ENCODE measurements at places on chromosomes 16 and 17.

DNA sequence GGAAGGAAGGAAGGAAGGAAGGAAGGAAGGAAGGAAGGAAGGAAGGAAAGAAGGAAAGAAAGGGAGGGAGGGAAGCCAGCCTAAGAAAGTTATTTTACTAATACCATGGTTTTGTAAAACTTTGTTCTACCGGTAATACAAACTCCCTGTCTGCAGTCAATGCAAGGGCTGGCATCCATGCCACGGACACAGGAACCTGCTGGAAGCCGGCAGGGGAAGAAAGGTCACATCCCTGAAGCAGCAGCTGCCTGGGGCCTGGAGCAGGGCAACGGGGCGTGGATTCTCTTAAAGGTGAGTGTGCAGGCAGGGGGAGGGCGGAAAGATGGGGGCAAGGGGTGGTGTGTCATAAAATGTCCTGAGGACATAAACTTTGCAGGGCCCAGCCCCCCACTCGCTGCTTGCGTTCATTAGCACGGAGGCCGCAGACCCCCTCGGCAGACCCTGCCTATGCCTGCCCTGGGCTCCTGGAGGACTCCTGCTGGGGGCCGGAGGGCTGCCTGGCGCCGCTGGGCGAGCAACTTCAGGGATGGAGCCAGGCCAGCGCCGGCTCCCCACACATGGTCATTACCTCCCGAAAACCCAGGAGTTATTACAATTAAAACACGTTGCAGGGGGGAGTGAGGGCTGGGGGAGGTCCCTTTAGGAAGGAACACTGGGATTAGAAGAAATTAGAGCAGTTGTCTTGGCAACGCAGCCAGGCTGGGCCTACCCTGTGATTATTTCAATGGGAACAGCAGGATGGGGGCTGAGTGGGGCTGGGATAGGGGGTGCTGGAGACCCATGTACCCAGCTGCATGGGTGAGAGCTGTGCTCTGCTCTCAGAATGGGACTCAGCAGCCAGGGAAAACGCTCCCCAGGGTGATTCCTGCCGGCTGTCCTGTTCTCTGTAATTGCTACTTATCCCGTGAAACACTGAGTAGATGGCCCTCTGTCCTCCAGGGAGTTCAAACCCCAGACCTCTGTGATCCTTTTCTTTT is 257.9 kb downstream of the SOX9 start:
- DNase-seq = no peak

- DNase-seq = no peak
Observed at GRCh38 chr17:53319947-53320346, 502.8 kb upstream of the KIF2B start.

DNA sequence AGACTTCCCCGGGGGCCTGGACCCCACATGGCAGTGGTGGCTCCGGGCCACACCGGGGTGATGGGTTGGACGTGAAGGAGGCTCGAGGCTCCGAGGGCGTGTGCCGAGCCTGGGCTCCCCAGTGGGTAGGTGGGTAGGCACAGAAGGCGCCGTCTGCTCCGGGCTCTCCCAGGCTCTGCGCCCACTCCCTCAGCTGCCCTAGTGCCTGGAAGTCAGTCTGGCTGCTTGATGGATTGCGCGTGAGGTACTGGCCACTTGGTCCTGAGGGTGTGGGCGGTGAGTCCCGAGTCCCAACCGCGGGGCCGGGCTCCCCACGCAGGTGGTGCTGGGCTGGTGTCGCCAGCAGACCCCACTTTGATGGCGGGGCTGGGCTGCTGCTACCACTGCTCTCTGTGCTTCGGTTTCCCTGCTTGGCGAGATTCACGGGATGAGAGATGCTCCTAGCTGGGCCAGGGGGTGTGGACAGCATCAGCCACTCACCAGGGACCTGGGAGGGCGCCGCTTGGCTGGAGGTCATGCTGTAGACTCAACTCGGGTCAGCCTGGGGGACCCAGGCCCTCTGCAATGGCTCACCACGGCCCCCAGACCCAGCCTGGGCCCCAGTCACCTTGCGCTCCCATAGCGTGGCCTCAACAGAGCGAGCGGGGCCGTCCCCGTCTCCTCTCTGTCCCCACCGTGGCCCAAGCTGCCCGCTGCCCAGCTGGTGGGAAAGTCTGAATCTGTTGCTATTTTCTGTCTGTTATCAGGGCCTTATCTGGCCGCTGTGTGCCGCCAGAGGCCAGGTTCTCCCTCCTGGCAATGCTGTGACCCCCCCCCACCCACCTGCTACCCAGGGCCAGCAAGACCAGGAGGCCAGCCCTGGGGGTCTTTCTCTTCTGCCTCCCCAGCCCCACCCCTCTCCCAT is 26.1 kb downstream of the ZFPM1 start:
- no peak for DNase-seq

DNA sequence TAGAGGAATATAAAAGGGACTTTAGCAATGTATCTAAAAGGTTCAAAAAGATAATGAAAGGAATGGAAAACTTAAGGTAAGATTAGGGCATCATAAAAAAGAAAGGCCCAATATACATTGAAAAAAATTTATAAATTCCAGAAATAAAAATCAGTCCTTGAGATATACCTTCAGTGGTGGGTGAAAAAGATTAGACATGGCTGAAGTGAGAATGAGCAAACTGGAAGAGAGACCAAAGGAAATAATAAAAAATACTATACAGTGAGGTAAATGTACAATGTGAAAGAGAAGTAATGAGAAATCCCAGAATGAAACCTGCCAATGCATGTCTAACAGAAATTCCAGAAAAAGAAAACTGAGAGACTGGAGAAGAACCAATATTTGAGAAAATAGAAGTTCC is 42.9 kb upstream of the PMFBP1 start:
- no peak for DNase-seq

DNA sequence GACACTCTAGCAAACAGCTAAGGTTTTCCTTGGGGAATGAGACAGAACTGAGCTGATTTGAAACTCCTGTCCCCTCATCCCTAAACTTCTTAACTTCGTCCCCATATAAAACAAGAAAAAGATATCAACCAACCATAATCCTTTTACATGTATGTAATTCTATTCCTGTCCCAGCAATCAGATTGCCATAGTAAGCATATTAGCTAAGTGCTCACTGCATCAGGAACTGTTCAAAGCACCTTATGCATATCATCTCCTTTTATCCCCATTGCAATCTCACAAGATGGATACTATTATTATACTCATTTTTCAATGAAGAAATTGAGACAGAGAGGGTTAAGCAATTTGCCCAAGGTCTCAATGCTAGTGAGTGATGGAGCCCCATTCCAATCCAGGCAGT is 6.8 kb downstream of the KIF18B start:
- DNase-seq = no peak

DNA sequence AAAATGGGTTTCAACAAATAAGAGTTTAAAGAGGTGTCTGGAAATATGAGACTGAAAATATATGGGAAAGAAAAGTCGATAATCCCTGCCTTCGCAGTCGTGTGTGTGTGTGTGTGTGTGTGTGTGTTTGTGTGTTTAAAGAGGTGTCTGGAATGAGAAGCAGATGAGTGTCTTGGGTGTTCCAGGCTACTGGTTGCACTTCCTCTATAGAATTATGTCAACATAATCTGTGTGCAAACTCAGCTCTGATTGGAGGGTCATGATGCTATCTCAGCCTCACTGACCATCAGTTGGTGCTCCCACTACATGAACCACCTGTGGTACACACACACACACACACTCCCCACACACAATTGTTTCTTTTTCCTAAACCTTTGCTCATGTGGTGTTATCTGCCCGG is 347.3 kb downstream of the NPIPA8 start:
- DNase-seq = no peak

- DNase-seq = no peak
Observed at GRCh38 chr17:68807998-68808772, 147.0 kb downstream of the ABCA8 start.

- no peak for DNase-seq
Observed at GRCh38 chr16:82135844-82136243, 34.2 kb downstream of the MPHOSPH6 start.

GRCh38 chr16:6884002-6884401 is 448.6 kb upstream of the RBFOX1 start:
- no peak for DNase-seq

- DNase-seq = no peak
Observed at GRCh38 chr16:31215287-31216162, 1.4 kb downstream of the PYDC1 start.

- DNase-seq = no peak
Observed at GRCh38 chr17:4514206-4514605, 15.5 kb downstream of the SPNS2 start.

DNA sequence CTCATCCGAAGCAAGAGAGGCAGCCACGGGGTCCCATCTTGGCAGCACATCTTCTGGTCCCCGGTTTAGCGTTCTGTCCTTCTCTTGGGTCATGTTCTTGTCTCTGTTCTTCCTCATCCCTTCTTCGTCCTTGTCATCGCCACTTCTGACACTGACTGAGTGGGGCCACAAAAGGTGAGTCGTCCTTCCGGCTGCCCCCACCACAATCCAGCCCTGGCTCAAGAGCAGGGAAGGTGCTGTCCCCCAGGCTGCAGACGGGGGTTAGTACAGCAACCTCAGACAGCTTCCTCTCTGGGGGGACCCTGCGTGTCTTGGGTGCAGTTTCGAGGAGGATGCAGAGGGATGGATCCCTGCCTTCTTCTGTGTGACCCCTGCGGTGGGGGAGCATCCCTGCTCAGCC is 21.8 kb downstream of the NAA60 start:
- DNase-seq = no peak

DNA sequence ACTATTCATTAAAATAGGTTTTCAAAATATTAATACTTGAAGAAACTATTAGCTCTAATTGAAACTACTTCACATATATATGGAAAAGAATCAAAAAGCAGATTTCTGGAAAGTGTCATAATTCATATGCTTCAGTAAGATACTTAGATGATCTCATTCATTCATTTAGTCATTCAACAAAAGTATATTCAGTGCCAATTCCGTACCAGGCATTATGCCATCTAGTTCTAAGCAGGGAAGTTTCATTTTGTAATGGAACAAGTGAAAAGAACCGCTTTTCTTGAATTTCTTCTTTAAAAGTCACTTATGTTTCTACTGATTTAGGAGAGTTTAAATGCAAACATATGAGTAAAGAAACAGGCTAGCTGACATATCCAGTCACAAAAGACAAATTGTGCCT is 118.3 kb upstream of the FAM20A start:
- DNase-seq = no peak

- no peak for DNase-seq
Observed at GRCh38 chr16:88035292-88035691, 84.1 kb downstream of the BANP start.

DNA sequence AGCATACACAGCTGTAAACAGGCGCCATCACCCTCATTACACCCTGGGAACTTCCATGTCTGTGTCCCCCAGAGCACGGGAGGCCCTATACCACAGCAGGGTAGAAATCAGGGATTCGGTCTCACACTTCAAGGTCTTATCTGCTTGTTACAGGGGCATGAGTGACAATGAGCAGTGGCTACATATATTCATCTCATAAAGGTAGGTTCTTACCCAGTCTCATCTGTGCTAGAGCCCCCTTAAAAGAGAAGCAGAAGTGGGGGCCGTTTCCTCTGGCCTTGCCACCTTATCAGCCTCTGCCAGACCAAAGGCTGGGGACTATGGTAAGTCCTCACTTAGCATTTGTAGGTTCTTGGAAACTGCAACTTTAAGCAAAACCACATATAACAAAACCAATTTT is 46.5 kb downstream of the IRX5 start:
- DNase-seq = no peak

- DNase-seq = no peak
Observed at GRCh38 chr17:5500589-5501391, 14.4 kb downstream of the MIS12 start.

GRCh38 chr17:59047616-59048015 is 59.1 kb downstream of the TRIM37 start:
- DNase-seq = no peak

DNA sequence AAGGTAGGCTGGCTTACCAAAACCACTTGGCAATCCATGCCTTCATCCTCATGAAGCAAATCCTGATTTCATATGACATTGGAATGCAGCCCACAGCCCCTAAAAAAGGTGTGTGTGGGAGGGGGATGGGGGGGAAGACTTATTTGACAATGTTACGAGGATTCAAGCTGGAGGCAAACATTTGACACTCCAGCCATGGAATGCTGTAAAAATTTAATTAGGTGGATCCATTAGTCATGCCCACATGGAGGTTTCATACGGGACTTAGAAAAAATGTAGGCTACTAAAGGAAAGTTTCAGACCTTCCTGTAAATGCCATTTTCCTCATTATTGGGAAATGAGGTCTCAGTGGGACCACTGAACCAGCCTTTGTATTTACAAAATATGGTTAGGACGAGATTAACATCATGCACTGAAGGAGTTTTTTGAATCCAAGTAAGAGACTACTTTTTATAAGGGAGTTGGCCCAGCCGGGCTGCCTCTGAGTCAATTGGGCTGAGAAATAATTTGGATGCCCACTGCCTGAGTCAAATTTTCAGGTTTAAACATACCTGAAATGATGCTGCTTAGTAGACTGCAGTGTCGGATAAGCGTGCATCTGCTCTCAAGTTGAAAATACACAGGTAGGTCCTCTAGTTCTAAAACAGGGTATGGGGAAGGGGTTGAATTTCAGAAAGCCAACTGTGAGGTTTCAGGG is 44.6 kb upstream of the MAF start:
- DNase-seq = no peak

DNA sequence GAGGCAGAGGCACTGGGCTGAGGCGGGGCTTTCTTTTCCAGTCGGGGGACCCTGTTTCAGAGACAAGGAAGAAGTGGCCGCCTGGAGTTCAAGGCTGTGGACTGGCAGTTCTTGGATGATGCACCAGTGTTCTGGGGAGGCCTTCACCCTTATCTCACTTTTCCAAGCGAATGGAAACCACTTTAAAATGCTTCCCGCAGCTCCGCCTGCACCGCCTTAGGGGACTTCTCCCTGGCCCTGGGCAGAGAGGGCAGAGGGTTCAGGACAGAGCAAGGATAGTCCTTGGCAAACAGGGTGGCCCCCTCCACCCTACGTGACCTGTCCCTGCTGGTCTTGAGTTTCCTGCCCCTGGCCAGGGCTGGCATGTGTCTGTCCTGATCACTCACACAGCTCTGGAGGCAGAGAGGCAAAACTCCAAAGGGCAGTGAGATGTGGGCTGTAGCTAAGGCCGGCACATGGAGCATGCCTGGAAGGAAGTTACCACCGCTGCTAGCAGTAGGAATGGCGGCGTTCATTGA is 20.6 kb downstream of the RTN4RL1 start:
- no peak for DNase-seq

DNA sequence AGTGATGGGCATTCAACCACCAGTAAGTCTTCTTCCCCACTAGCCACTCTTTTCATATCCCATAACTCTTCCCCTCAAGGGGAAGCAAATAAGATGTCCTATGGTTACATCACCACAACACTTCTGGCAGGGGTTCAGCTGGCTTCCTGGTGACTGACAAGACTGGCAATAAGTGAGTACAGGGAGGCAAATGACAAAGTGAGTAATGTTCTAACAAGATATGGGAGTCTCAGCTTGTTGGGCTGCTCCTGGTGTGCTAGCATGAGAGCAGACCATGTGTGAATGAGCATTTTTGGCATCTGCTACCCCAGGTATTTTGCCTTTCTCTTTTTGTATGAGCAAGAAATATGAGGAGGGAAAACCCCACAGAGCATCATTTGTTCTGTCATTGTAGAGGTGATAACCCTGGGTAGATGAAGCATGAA is 9.9 kb downstream of the TMIGD1 start:
- DNase-seq = no peak

All from NCI-H1048 (cell line).